ENCODE measurements at places on chromosomes 5 and 9.

DNA sequence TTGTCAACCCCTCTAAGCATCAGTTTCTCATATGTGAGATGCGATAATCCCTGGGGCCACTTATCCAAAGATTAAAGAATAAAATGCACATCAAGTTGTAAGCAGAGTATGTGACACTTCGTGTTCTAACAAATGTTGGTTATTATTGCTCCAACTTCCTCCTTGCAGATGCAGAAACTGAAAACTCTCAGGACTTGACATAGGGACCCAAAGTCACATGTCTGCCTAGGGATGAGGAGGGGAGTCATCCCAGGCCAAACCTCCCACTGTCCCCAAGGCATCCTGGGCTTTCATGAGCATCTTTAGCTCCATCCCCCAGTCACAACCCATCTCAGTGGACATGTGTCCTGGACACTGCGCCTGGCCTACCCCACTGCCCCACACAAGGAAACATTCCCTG lies 27.5 kb upstream of the SYK start:
- no peak for DNase-seq

- DNase-seq = no peak
These were observed 161.0 kb downstream of the PBX3 start for GRCh38 chr9:125908136-125908535.

GRCh38 chr9:35646153-35646532 lies 4.6 kb downstream of the SIT1 start:
- no peak for DNase-seq

DNA sequence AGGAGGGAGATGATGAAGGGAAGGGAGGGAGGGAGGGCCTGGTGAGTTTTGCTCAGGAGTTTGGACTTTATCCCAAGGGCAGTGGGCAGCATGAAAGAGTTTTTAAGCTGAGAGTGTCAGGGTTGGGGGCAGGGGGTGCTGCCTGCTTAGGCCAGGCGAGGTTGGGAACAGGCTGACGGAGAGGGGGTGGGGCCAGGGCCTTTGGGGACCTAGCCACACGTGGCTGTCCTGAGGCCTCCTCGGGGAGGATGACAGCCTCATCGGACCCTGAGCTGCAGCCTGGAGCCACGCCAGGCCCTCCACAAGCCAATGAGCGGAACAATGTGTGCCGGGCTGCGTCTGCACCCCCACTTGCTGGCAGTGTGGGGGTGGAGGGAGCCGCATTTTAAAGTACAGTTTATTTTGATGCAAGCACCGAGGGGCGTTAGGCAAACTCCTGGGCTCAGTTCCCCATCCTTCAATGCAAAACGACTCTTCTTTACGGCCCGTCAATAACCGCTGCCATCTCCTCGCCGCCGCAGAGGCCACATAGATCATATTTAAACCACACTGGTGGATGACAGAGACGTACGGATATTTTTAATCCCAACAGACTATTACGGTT lies 5.3 kb upstream of the RXRA start:
- no peak for DNase-seq

DNA sequence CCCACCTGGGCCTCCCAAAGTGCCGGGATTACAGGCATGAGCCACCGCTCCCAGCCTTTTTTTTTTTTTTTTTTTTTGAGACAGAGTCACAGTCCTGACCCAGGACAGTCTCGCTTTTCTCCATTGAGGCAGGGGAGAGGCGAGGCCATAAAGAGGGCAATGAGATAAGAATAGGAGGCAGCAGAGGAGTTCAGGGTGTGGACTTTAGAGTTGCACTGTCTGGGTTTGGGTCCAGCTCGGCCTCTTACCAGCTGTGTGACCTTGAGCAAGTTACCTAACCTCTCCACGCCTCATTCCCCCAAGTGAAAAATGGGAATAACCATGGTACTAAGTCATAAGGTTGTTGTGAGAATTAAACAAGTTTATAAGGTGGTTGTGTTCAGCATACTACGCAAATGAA lies 24.6 kb upstream of the ANKH start:
- no peak for DNase-seq

- no peak for DNase-seq
These were observed 418.6 kb upstream of the RIOK2 start for GRCh38 chr5:97601651-97602050.

DNA sequence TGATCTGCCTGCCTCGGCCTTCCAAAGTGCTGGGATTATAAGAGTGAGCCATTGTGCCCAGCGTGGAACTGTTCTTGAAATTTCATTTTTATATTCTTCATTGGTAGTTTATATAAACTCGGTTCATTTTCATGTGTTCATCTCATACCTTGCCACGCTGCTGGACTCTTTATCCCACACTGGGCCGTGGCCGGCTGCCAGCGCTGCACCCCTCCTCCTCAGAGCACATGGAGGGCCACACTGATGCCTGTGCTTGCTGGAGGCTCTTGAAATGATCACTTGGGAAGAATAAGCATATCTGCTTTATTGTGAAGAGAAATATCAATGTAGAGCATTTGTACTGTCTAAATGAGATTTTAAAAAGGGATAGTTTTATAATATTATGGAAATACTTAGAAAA lies 69.5 kb downstream of the EHMT1 start:
- DNase-seq = no peak

DNA sequence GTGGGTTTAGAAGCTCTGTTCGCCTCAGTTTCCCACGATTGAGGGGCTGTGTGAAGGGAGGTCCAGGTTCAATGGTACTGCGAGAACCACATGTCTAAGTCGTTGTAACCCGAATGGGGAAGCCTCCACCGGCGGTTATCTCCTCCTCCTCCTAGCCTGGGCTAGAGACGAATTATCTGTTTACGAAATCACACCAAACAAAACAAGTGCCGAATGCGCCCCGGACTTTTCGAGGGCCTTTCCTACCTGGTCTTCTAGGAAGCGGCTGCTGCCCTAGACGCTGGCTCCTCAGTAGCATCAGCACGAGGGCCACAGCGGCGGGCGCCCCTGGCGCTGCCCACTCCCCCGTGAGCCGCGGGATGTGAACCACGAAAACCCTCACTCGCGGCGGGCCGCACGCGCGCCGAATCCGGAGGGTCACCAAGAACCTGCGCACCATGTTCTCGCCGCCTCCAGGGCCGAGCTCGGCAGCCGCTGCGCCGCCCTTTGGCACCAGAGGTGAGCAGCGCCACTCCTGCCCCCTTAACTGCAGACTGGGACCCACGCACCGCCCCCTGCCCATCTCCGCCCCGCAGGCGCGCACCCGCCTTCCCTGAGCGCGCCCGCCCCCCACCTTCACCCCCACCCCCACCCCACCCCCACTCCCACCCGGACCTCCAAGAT lies at the start of gene CDKN2A:
Gene CDKN2A, minus strand, starts transcription at position 500 of the 663 bp plus-strand sequence.
- DNase-seq = no peak

DNA sequence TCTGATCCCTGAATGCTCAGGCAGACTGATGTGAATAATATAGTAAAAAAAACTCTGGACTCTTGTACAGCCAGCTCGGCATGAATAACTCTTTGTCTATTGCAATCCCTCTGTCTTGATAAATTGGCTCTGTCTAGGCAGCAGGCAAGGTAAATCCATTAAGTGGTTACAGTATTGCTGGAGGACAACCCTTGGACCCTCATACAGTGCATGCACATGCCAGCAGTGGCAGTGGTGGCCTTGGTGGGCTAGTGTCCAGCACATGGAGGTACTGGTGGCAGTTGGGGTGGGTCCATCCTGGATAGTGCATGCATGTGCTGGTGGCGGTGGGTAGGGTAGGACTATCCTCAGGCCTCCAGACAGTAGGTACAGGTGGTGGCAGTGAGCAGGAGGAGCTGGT lies 38.9 kb downstream of the DNAJC21 start:
- no peak for DNase-seq

DNA sequence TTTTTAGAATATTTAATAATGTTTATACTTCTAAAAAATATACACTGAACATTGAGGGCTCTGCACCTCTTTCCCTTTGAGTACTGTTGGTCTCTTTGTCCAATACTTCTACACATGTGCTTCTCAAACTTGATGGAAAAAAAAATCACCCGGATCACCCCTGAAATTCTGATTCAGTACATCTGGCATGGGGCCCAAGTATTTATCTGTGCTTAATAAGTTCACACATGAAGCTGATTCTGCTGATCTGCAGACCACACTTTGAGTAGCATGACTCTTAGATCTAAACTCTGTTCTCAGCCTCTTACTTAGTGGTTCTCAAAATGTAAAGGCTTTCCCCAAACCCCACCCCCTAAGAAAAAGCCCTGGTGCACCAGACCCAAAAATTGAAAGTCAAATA lies 12.0 kb downstream of the RUSC2 start:
- DNase-seq = no peak

DNA sequence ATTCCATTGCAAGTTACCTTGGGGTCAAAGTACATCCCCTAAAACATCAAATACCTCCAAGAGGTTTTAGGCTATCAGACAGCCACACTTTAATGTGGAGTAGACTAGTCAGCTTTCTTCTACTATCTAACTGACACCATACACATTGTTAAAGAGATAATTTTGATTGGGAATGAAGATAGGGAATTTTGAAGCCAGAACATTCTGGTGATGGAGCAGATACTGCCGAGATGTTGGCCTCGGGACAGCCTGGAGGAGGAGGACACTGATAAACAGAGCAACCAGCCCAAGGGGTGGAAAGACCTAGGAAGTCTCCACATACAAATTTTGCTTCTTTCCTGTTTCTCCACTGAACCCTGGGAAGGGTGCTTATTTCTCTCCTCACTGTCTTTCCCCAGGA lies 14.9 kb downstream of the TJP2 start:
- no peak for DNase-seq

DNA sequence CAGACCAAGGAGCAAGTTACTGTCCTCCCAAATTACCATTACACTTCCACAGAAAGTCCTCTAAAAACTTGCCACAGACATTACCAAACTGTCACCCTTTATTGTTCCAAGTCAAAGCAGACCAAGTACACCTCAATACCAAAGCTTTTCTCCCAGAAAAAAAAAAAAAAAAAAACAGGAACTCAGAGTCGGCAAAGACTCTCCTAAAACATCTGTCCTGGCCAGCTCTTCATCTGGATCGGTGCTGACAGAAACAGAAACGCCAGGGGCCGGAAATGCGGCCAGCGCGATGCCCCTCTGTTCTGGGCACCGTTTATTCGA lies 718 bp downstream of the DEPDC1B start:
- DNase-seq = no peak

GRCh38 chr5:55518831-55519390 lies 15.9 kb downstream of the PLPP1 start:
- DNase-seq = no peak

GRCh38 chr9:108720191-108720642 lies 135.6 kb downstream of the ACTL7B start:
- no peak for DNase-seq

- DNase-seq = no peak
These were observed 77.3 kb downstream of the UBE2QL1 start for GRCh38 chr5:6525910-6526309.

GRCh38 chr9:75359638-75360037 lies 271.3 kb downstream of the OSTF1 start:
- DNase-seq = no peak

GRCh38 chr5:158895588-158895987 lies 204.1 kb downstream of the EBF1 start:
- DNase-seq = no peak

GRCh38 chr5:174825587-174825986 lies 101.2 kb downstream of the MSX2 start:
- DNase-seq = no peak

DNA sequence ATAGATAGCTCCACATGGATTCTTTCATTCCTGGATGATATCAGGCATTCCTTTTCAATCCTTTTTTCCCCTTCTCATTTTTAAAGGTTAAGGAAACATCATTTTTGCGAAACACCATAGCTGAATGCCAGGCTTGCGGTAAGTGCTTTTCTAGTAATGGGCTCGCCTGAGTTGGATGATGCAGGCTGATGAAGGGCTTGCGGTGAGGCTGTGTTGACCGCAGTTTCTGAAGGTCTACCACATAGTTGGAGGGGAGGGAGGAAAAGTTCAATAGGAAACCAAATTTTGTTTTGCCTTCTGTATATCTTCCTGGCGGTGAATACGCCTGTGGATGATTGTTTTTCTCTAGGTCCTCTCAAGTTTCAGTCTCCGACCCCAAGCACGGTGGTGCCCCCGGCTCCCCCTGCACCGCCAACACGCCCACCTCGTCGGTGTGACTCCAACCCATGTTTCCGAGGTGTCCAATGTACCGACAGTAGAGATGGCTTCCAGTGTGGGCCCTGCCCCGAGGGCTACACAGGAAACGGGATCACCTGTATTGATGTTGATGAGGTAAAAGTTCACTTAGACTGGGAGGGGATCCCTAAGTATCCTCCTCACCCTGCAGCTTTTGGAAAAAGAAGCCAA lies 24.3 kb downstream of the THBS4 start:
- no peak for DNase-seq

DNA sequence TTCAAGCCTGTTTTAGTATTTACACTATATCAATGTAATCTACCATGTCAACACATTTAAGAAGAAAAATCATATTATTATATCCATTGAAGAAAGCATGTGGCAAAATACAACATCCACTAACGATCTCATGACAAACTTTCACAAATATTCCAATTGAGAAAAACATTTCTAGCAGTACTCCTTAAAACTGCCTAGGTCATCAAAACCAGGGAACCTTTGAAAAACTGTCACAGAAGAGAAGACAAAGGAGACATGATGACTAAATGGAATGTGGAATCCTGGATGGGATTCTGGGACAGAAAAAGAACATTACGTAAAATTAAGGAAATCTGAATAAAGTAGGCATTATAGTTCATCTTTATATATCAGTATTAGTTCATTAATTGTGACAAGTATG lies 1091.3 kb upstream of the CDH6 start:
- no peak for DNase-seq

- DNase-seq = no peak
These were observed 27.6 kb upstream of the TSLP start for GRCh38 chr5:111043712-111044506.

DNA sequence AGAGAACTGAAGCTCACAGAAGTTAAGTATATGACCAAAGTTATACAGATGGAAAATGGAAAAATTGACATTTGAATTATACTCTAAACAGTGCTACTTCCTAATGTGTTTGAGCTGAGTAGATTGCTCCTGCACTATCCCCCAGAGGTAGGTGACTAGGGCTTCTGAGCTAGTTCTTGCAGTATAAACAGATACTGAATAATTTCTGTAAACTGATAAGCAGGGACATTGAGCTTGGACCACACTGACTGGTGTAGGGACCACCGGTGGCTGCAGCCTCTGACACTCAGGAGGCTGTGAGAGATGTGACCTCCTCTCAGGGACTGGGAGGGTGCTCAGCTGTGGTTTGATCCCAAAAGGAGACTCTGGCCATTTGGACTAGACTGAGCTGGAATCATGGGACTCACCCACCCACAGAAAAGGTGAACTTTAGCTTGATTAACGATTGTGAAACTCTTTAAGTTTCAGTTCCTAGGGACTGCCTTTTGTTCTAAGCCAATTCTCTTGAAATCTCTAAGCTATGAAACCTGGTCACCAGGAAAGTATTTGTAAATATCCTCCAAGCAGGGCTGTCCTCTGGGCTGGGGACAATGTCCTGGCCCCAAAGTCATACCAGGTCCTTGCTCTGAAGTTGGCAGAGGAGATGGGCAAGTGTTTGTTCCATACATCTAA lies 291.5 kb downstream of the SEC61B start:
- DNase-seq = no peak

- DNase-seq = no peak
These were observed 33.1 kb upstream of the SPIN1 start for GRCh38 chr9:88355166-88355565.

Measured in NCI-H460 (cell line).